ENCODE measurements at places on chromosomes 11 and 22. TPM values are rescaled to one million over a fixed set of nuclear protein-coding genes. Genes with fewer than 3 reads are reported as not detected.

Gene CYTH4
- 1.5 TPM for total RNA-seq

Gene OR2D2
- not detected for total RNA-seq

Gene APOL4
- total RNA-seq: not detected

Gene RIMBP3C
- total RNA-seq: 0.21 TPM

Gene INS
- not detected for total RNA-seq

Gene MS4A15
- not detected for total RNA-seq

Gene TSGA10IP
- total RNA-seq: not detected

Gene C11orf42
- not detected for total RNA-seq

Gene IFITM10
- 1.2 TPM for total RNA-seq

Gene UEVLD
- 21.7 TPM for total RNA-seq

Gene PLAAT5
- 0.21 TPM for total RNA-seq

Gene NAALADL1
- 15.9 TPM for total RNA-seq

Gene GGTLC2
- total RNA-seq: not detected

Gene JOSD1
- total RNA-seq: 101 TPM

Gene ZDHHC5
- 31.8 TPM for total RNA-seq

Gene C11orf97
- total RNA-seq: not detected

Gene FOLR1
- total RNA-seq: 2.1 TPM
